SHP77 (cell line): ENCODE measurements at places on chromosomes 2 and 18.

GRCh38 chr2:38430196-38430595, 53.1 kb upstream of the ATL2 start:
- DNase-seq: no peak

- DNase-seq: no peak
Observed at GRCh38 chr2:223215254-223215516, 163.2 kb downstream of the KCNE4 start.

GRCh38 chr2:6773007-6773693, 92.6 kb downstream of the CMPK2 start:
- DNase-seq: peak; percentile 75

DNA sequence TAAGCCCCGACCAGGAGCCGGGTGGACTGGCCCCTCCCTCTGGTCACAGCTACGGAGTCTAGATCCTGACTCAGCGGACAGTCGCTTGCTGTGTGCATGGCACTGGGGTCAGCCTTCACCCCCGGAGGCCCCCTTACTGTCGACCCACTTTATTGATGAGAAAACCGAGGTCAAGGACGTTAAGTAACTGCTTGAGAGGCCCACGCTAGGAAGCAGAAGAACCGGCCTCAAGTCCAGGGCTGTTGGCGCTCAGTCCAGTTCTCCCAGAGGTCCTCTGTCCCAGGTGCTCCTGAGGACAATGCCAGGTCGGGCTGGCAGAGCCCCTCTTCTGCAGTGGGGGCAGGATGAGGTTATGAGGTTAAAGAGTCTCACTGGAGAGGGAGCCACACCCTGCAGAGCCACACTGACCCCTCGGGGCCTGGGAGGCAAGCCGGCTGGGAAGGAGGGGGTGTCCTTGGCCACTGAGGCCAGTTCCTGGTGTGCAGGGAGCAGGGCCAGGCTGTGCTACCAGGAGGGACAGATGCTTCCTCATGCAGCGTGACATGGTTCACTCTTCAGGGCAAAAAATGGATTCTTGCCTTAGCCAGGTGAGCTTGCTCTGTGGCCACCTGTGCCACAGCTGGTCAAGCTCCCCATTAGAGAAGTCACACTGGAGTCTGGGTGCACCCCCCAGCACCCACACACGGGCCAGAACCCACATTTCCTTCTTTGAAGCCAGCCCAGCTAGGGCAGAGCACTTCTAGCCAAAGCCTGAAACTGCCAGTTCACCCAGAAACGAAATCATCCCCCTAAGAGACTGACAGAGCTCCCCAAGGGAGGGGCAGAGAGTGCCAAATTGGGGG, 47.3 kb upstream of the HPCAL1 start:
- DNase-seq: no peak

DNA sequence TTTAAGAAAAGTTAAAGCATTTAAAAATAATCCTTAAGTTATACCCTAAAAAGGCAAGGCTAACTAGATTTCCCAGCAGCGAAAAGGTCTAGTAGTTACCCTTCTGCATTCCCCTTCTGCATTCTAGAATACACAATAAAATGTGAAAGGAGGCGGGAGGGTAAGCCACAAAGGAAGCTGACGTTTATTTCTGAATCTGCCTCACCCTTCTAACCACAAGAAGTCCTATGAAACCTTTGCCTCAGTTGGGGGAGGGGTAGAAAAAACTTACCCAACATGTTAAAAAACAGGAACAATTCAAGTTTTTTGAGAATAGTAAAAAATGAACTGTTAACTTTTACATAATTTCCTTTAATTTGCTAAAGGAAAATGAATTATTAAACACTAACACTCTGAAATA, 11.3 kb downstream of the STK17B start:
- DNase-seq: no peak
